Pancreas (tissue), 10 donors: ENCODE measurements at places on chromosomes 11 and 22. TPM values are rescaled to one million over a fixed set of nuclear protein-coding genes. Genes with fewer than 3 reads are reported as not detected.

- no peaks in the 10 kb centered on the region for H3K27me3 ChIP-seq
- H3K36me3 ChIP-seq = no peaks in the 10 kb centered on the region
- H3K4me3 ChIP-seq = no peak overlapping the region
- H3K4me1 ChIP-seq = no peaks in the 10 kb centered on the region
Observed at GRCh38 chr11:116460156-116460920, 312.4 kb downstream of the BUD13 start.

DNA sequence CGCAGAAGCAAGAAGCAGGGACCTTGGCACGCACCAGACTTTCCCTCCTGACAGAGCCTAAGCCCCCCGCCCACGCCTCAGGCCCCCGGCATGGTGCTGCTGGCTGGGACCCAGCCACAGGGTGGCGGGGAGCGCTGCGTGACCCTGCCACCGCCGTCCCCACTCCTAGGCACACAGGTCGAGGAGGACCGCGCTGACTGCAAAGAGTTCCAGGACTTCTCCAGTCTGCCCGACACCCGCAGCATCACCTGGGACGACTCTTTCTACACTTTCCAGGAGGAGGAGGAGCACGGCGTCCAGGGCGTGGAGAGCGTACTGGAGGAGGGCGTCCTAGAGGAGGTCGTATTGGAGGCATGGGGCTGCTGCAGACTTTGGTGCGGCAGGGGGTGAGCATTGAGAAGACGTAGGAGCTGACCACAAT lies 103.7 kb downstream of the TRIM51G start:
- H3K4me3 ChIP-seq = no peak overlapping the region
- peak; percentile 10 for DNase-seq
- H3K27me3 ChIP-seq = no peaks in the 10 kb centered on the region
- H3K27ac ChIP-seq = no peak overlapping the region

- DNase-seq = no peak
- H3K27me3 ChIP-seq = no peaks in the 10 kb centered on the region
- no peak overlapping the region for H3K4me3 ChIP-seq
Observed at GRCh38 chr11:109821511-109821910, 271.7 kb upstream of the ZC3H12C start.

DNA sequence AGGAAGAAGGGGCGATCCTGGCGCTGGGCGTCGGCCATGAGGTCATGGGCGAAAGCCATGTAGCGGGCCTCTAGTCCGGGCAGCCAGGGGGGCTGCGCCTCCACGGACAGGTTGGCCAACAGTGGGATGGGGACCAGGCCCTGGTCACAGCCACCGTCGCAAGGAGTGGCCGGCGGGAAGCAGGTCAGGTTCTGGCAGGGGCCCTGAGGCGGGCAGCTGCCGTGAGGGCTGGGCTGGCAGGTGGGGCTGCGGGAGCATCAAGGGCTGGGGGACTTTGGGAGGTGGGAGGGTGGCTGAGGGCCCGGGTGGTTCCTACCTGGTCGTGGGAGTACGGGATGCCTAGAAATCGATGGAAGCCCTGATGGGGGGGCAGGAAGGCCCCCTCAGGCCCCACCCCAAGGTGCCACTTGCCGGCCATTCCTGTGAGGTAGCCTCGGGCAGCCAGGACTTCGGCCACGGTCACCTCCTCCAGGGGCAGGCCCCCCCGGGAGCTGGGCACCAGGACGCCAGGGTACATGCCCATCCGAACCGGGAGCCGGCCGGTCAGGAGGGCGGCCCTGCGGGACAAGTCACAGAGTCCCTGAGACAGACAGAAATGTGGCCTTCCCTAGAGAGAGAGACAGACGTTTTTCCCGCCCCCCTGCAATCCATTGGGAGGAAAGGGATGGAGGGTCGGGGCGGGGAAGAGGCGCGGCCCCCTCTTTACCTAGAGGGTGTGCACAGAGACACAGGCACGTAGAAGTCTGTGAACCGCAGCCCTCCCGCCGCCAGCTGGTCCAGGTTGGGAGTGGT lies 906 bp downstream of the ARSA start:
- H3K36me3 ChIP-seq = no peaks in the 10 kb centered on the region
- DNase-seq = no peak
- peak overlapping the region; percentile 88 for H3K4me3 ChIP-seq
- H3K27me3 ChIP-seq = no peaks in the 10 kb centered on the region

PGA4 gene
- total RNA-seq = 2.2 TPM

KRTAP5-11 gene
- not detected for total RNA-seq
